ENCODE measurements at places on chromosomes 6 and 20.

GRCh38 chr6:24799541-24799915, 811 bp upstream of the ARMH2 start:
- no peak for DNase-seq

DNA sequence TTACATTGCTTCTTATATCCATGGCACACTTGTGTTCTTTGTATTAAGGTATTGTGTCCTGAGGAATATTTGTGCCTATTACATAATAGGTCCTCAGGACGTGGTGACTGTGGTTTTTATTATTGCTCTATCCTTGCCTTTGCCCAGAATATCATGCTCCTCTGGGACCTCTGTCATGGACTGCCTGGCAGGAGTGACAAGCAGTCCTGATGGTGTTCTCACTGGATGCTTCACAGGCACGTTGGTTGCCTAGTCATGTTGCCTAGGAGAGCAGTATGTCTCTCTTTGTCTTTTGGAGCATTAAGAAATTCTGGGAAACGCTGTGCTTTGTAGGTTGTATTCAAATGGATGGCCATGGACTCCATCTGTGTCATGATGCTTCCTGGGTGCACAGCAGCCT, 24.7 kb upstream of the MROH8 start:
- DNase-seq, result no peak

- DNase-seq, result no peak
Observed at GRCh38 chr6:162234631-162235030, 492.9 kb downstream of the PRKN start.

DNA sequence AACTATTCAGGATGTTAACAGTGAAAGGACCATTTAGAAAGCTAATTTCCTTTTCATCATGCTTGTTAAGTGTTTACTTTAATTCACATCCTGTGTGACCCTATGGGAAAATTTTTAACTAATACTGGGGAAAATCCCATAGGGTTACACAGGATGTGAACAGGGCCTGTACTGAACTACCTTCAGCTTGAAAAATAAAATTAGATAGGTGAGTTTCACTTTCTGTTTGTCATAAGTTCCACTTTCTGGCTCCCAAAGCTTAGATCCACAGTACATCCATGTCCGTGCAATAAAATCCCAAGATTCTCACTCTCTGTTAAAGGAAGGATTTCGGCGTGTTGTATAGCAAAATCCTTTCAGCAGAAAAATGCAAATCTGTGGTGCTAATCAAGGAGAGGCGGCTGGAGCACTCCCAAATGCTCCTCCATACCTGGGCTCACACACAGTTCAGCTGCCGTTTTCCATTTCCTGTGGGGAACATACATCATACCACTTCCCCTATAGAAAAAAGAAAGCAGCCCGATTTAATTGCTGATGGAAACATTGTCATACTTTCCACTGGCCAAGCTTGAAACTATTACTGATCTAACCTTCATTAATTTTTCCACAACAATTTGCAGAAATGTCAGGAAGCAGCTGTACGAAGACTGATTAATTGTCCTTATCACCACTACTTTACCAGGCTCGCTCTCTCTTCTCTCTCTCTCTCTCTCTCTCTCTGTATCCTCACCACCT, 125.2 kb downstream of the HIVEP2 start:
- no peak for DNase-seq

- no peak for DNase-seq
Observed at GRCh38 chr6:8710668-8711431, 275.5 kb upstream of the SLC35B3 start.

DNA sequence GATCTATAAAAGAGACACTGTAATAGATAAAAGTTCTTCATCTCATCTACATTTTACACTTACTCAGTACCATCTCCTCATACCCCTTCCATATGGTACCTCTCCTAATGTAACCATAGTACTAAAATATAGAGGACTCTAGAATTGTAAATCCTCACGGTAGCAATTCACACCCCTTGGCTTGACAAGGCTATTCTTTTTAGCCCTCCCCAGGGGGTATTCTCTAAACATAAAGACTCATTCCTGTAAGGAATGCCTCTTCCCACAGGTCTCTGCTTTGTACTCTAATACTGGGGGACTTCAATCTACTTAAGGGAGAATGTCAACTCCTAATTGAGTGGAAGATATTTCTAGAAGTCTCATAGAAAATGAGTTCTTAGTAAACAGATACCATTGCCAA, 85.9 kb downstream of the VIP start:
- DNase-seq, result no peak

GRCh38 chr6:111618407-111618806, 12.7 kb upstream of the TRAF3IP2 start:
- no peak for DNase-seq

- DNase-seq, result no peak
Observed at GRCh38 chr20:62914970-62915457, 11.3 kb downstream of the DIDO1 start.

- no peak for DNase-seq
Observed at GRCh38 chr20:3787324-3788014, 929 bp upstream of the CENPB start.

DNA sequence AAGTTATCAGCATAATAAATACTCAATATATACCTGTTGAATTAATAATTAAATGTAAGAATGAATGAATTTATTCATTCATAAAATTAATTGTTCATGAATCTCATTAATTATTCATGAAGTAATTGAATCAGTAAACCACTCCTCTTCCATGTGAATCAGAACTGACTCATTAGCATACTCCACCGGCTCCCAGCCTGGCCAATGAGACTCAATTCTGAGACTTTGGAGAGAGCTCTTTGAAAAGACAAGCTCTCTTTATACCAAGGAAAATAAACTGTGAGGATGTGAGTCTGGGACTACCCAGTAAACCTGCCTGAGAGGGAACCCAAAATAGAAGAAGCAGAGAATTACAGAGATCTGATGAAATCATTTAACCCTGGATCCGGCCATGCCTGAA, 8.4 kb upstream of the SLC2A10 start:
- DNase-seq, result no peak

DNA sequence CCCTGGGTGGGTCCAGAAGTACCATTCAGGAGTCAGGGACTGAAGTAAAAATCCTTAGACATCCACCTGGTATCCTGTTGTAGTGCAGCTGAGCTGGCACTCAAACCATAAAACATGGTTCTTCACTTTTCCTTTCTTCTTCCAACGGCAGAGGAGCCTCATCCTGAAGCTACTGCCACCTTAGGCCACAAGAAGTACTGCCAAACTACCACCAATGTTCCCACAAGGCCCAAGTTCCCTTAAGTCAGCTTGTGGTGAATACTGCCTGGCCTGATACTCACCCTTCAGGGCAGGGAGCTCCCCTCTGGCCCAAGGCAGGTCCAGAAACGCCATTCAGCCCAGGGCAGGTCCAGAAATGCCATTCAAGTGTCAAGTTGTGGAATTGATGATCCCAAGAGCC, 1053.4 kb upstream of the CITED2 start:
- no peak for DNase-seq

- DNase-seq, result no peak
Observed at GRCh38 chr20:24066076-24066700, 77.6 kb upstream of the GGTLC1 start.

DNA sequence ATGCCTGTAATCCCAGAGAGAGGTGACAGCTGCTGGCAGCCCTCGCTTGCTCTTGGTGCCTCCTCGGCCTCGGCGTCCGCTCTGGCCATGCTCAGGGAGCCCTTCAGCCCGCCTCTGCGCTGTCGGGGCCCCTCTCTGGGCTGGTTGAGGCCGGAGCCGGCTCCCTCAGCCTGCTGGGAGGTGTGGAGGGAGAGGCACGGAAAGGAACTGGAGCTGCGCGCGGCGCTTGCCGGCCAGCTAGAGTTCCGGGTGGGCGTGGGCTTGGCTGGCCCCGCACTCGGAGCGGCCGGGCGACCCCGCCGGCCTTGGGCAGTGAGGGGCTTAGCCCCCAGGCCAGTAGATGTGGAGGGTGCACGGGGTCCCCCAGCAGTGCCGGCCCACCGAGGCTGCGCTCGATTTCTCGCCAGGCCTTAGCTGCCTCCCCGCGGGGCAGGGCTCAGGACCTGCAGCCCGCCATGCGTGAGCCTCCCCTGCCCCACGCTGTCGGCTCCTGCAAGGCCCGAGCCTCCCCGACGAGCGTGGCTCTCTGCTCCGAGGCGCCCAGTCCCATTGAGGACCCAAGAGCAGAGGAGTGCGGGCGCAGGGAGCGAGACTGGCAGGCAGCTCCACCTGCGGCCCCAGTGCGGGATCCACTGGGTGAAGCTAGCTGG, 34.6 kb downstream of the C6orf52 start:
- DNase-seq, result no peak

DNA sequence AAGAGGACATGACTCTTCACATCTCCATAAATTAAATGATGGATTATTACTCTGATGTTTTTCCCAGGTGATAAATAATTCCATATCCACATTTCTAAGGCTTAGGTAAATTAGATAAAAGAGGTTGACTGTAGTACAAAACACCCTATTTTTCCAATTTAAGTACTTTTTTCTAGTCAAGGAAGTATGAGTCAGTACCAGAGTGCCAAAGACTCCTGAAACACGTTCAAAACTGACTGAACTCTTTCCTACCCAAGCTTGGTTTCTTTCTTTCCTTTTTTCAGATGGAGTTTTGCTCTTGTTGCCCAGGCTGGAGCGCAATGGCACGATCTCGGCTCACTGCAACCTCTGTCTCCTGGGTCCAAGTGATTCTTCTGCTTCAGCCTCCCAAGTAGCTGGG, 85.0 kb downstream of the DOK5 start:
- no peak for DNase-seq

DNA sequence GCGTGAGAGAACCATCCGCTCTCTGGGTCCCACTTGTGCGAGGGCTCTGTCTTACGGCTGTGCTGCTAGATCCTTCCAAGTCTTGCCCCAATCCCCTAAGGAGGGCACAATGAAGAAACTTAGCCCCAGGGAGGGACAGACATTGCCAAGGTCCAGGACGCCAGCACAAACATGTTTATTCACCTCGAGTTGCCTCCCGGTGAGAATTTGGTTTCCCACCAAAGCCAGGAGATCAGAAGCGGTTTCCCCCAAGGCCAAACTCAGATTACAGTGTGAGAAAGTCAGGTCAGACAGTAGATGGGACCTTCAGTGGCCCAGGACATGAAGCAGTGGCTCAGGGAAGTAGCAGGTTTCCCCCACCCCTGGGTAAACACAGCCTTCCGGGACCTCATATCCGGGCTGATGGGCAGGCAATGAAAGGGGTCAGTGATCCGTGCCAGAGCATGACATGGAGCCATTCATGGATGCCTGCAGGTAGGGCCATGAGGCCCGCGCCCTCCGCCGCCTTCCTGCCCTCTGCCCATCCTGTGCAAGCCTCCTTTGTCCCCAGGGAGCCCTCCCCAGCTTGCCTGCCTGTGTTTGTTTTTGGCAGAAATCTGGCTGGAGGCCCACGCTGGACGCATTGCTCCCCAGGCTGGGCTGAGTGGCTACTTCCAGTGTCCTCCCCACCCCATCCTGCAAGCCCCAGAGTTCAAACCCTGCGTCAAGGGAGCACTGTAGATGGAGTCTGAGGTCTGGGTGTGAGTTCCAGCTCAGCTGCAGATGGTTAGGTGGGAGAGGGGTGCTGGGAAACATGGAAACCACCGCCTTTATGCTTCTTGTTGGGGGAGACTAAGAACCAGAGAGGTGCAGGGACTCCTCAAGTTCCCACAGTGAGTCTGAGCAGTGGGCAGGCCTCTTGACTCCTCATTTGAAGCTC, 2.0 kb downstream of the BPIFB2 start:
- no peak for DNase-seq

DNA sequence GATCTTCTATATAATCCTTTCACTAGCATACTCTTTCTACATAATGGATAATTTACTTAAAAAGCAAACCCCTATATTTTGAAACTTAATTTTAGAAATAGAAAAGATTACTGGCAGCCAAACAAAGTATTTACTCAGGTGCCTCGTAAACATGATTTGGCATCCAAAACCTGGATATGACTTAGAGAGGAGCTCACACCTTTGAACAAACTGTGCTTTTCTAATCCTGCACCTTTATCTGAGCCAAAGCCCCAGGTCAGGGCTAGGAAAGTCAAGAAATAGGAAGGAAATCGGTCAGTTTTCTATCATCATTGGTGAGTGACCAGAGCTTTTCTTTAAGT, 170.9 kb downstream of the PHF3 start:
- no peak for DNase-seq

DNA sequence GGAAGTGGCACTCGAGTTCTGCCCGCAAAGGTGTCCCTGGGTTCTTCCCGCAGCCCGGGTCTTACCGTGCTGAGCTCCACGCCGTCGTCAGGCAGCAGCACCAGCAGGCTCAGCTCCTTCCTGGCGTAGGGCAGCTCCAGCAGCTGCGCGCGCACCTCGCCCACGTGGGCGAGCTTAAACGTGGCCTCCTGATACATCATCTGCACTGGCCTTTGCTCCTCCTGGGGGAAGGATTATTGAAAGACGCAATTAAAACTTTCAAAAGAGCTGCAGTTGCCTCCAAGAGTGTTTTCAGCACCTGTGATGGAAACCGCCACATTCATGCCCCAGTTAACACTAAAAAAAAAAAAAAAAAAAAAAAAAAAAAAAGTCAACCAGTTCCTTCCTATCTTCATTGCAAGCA, 11.3 kb downstream of the SERPINB9 start:
- no peak for DNase-seq

GRCh38 chr6:97815301-97815812, 532.3 kb upstream of the MMS22L start:
- no peak for DNase-seq

GRCh38 chr6:153160221-153160620, 29.1 kb upstream of the RGS17 start:
- DNase-seq, result no peak

DNA sequence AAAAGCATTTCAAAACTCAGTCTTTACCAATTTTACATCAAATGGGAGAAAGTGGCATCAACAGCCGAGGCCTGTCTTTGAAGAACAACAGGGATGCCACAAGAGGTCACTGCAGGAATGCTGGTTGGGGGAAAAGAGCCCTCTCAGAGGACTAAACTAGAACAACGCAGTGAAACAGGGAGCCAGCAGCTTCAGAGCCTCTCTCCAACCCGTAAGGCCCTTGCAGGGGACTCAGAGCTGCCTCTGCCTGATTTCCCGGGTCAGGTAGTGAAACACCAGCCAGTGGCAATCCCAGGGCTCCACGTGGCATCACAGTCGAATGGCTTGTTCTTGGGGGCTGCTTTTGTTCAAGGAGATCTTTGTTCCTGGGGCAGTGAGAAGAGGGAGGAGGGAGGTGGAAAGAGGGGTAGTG, 55.0 kb upstream of the KCNK16 start:
- no peak for DNase-seq
